ENCODE measurements at places on chromosomes 3 and 15.

DNA sequence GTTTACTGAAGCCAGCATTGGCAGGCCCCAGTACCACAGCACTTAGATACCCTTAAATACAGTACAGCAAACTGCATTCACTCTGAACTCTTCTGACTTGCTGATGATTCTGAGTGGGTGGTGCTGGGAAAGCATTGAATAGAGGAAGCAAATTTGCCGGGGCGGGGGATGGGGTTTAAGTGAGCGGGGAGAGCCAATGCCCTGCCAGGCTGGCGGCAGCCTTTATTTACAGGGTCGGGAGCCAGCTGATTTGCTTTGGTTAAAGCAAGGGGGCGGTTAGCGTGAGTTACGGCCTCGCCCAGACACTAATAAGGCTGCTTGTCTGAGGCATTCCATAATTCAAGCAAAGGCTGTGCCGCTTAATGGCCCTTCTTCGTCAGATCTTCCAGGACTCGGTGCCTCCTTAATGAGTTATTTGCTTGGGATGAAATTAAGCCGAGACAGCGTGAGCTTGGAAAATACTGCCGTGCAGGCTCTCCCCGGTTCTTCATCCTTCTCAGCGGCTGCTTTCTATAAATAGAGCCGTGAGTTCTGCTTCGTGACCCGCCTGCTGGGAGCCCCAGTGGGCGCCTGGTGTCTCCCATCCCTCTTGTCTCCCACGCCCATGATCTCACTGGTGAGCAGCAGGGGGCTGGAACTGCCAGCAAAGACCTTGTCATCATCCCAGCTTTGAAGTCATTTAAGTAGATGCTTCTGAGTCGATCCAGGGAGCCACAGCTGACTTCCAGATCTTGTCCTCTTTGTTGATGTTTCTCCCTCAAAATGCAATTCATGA lies 25.8 kb downstream of the SPSB4 start:
- DNase-seq = no peak

DNA sequence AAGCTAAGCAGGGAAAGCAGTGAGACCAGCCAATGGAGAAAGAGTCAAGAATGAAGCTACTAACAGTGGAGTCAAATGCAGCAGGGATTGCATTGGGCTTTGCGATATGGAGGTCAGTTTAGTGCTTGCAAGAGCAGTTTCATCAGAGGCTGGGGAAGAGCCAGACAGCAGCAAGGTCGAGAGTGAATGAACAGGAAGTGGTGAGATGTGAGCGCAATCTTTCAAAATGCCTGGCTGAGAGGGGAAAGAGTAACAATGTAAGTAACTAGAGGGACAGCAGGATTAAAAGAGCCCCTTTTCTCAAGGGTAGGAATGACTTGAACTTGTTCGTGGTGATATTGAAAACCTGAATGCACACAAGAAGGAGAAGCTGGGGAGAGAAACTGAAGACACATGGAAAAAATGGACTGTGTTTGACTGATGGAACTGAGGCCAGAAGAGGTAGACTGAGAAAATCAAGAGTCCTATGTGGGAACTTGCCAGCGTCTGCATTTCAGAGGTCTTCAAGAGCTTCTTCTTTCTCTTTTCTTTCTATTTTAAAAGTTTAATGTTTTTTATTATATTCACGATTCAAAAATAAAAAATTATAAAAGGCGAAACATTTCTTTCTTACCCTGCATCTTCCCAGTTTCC lies 30.6 kb upstream of the GPR160 start:
- no peak for DNase-seq

DNA sequence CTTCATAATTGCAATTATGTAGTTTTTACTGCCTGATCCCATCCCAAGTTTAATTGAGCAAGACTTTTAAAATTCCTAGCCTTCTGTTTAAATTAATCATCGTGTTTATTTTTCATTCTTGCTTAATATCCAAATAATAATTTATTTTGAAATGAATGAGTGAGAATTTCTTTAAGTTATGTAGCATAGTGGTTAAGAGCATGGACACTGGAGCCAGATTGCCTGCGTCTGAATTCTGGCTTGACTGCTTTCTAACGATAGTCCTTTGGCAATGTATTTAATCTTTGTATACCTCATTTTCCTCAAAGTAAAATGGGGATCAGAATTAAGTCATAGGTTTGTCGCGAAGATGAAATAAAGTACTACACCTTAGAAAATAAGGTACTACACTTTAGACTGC lies 71.4 kb downstream of the LRRC49 start:
- DNase-seq = no peak

DNA sequence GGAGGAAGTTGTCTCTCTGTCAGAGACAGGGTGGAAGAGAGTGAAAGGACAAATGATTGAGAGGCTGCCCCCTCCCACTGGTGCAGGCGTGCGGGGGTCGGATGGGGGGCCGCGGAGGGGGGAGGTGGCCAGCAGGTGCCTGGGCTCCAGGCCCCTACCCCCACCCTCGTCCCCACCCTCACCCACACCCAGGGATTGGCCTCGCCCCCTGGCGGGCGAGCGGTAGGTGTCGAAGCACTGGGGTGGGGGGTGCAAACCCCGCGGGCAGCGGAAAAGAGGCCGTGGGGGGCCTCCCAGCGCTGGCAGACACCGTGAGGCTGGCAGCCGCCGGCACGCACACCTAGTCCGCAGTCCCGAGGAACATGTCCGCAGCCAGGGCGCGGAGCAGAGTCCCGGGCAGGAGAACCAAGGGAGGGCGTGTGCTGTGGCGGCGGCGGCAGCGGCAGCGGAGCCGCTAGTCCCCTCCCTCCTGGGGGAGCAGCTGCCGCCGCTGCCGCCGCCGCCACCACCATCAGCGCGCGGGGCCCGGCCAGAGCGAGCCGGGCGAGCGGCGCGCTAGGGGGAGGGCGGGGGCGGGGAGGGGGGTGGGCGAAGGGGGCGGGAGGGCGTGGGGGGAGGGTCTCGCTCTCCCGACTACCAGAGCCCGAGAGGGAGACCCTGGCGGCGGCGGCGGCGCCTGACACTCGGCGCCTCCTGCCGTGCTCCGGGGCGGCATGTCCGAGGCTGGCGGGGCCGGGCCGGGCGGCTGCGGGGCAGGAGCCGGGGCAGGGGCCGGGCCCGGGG lies at the start of gene KAT2B:
Gene KAT2B (plus strand): TSS at position 682 of the 783 bp plus-strand sequence. CDS start 32 bp downstream, at position 714.
- DNase-seq = peak; percentile 75

DNA sequence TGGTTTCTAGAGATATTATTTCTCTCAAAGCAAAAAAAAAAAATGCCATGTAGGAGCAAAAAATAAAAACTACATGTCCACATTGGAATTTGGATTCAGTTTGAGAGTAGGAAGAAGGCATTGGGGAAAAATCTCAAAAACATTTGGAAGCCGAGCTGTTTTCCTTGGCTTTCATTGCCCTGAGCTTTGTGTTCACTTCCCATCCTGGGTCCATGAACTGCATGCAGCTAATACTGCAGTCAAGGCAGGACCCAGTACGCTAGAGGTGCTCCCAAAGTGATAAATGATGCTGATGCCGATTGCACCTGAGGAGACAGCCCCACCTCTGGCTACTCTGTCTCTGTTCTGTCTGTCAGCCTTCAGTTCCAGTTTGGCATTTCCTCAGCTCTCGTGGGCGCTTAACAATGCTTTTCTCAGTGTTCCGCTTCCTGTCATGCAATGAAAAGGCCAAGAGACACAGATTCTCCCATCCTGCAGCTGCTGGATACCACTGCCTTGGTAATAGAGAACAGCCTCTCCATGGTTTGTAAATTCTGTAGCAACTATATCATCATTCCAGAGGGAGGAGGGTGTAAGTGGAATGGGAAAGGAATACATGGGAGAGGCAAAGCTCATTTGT lies 181.8 kb downstream of the RYR3 start:
- DNase-seq = no peak

DNA sequence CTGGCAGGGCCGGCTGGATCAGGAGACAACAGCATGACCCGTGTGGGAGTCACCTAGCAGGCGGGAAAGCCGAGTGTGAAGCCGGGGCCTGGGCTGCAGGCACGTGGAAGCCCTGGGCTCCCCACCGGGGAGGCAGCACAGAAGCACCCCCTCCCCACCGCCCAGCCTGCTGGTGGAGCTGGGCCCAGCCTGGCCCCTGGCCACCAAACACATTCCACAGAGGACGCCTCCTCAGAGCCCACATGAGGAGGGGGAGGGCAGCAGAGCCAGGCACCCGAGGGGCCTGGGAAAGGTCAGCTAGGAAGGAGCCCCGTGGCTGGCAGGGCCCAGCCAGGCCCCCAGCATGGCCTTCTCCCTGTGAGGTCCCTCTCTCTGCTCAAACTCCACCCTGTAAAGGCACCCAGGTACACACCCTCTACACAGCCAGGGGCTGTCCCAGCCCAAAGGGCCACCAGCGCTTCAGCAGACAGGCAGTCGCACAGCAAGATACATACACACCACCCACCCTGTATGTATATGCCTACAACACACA lies 4.5 kb downstream of the PLXNB1 start:
- DNase-seq = no peak

DNA sequence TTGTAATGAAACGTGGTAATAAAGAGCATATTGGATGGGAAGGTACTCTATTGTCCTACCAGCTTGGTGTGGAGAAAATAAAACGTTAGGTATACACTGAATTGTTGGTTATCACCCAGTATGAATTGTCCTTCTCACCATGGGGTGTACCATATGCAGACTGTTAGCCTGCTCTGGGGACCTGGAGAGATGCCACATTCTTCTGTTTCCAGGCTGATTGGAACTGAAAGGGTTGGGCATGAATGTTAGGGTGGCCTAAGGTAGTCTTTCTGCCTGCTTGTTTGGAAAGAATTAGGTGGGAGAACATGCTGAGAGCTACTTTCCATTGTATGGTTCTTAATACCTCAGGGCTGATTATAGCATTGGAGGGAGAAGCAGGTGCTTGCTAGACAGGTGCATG lies 340.6 kb downstream of the PTPRG start:
- no peak for DNase-seq

- no peak for DNase-seq
These were observed 28.5 kb downstream of the NR2F2 start for GRCh38 chr15:96358821-96359615.
